Activated CD4-positive, alpha-beta T cell treated with anti-CD3 and anti-CD28 coated beads, Interleukin-2, amount 10 ng/mL, durations not matched to agents 7 days and 5 days (primary cell): ENCODE measurements at places on chromosomes 3 and 15. TPM values are rescaled to one million over a fixed set of nuclear protein-coding genes. Genes with fewer than 3 reads are reported as not detected.

The FAM174B gene
- total RNA-seq, result 4.8 TPM

DNA sequence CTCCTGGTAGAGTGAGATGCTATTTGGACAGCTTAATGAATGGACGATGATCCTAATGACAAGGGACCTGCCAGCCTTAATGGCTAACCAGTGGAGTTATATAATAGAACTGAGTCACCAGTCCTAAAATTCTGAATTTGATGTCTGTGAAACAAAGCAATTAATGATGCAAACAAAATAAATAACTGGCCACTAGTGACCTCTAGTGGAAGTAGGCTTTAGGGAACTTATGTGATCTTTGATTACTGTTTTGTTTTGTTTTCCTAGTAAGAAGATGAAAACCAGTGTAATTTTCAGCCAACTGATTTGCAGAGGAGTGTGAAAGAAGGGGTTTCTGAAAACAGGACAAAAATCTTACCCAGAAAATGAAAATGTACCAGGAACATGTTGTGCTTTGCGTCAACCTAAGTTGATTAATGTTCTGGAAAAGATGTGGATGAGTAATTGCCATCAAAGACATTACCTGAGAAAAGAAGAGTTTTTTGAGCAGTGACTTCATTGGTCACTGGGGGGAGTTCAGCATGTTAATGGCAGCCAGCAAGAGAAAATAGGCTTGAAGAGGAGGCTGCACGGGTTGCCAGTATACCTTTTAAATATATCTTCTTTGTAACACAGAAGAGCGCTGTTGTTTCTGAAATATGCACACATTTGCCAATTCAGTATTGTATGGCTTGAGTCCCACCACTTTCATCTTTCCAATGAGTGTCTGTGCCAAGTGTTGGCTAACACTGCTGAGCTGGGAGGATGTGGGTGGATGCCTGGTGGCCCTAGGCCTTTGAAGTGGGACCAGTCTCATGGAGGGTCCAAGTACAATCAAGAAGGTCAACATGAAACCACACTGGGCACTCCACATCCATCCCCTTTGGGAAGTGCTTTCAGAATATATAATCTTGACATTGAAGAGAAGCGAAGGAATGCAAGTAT lies 9.3 kb downstream of the VEPH1 start:
- no peak for DNase-seq

GRCh38 chr3:147411238-147411814 lies 2.2 kb downstream of the ZIC1 start:
- no peak for DNase-seq

The DPPA2 gene
- total RNA-seq, result not detected

DNA sequence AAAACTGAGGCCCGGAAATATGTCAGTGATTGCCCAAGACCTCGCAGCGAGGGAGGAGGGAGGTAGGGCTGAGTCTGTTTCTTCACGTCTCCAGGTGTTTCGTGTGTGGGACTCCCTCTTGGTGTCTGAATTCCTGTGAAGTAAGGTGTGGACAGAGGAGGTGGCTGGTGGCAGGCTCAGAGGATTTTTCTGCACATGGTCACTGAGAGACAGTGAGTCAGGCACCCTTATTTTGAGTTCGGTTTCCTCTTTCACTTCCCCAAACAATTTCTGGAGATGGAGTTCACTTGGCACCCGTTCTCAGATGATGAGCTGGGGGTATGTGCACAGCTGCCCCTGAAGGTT lies 46.3 kb upstream of the VPS8 start:
- no peak for DNase-seq

The ZDHHC19 gene
- not detected for total RNA-seq

GRCh38 chr15:46701346-46701745 lies 1016.0 kb upstream of the SEMA6D start:
- DNase-seq, result no peak

DNA sequence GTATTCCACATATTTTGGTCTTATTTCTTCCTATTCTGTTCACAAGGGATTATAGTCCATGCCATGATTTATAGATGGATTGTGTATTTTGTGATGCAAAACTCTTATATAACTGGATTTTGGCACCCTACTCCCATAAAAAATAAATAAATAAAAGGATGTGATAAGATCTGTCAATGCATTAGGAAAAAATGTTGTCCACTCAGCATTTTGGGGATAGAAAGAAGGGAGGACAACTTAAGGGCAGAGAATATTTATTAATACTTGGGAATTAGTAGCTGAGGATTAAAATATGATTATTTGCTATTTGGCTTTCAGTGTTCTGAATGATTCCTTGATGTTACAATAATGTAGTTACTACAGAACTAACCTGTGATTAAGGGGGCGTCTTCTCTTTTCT lies 682.6 kb downstream of the ZBBX start:
- no peak for DNase-seq

DNA sequence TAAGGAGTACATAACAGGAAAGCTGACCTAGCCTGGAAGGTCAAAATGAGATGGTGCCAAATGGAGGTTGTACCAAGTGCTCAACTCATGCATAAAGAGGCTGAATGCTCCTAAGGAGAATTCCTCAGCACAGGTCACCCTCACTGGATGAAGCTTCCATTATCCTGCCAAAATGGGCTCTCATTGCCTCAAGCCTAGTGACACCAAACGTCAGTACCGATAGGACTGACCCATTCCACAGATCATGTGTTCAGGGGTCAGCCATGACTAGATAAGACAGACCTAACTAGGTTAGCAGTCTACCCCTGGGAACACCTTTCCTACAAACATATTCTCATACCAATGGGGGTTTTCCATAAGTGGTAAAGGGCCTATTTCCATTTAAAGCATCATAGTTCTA lies 160.7 kb downstream of the MEX3B start:
- DNase-seq, result no peak
